ENCODE measurements at places on chromosomes 13 and 19.

GRCh38 chr19:47058621-47059022, 10.2 kb upstream of the TMEM160 start:
- no peaks in the 10 kb centered on the region for H3K27me3 ChIP-seq
- no peak overlapping the region for H3K27ac ChIP-seq
- H3K4me1 ChIP-seq: peaks cover 12% of the 10 kb centered on the region
- no peak for DNase-seq
- peaks cover 3% of the 10 kb centered on the region for H3K36me3 ChIP-seq

DNA sequence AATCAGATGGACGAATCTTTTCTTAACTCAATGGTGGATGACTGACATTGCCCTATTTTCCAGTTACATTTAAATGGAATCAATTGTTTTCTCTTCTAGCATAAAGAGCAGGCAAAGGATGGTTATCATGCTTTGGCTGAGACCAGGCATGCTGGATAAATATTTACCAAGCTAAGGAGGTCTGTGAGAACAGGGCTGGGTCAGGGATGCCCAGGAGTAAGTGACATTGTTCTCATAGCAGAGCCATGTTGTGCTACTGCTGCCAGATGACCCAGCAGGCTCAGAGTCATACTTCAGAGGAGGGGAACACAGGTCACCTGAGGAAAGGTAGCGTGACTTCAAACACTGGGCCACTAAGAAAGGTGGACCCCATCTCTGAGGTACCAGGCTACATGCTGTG, 116.0 kb upstream of the RNF113B start:
- peak overlapping the region; percentile 38 for H3K27ac ChIP-seq
- no peak for DNase-seq
- no peaks in the 10 kb centered on the region for H3K36me3 ChIP-seq
- peaks cover 9% of the 10 kb centered on the region for H3K4me1 ChIP-seq
- no peaks in the 10 kb centered on the region for H3K27me3 ChIP-seq

DNA sequence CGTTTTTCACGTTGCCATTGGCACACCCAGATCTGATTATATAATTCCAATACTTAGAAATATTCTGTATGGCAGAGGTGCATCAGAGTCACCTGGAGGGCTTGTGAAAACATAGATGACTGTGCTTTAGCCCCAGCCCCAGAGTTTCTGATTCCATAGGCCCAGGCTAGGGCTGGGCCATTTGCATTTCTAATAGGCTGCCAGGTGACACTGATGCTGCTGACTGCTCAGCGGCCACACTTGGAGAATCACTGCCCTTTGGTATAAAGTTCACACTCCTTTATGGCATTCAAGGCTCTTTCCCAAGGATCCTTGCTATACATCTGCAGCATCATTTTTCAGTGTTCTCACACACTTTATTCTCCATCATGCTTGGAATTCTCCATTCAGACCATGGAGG, 137.1 kb downstream of the AKAP11 start:
- DNase-seq: no peak
- H3K36me3 ChIP-seq: no peaks in the 10 kb centered on the region
- no peak overlapping the region for H3K4me3 ChIP-seq
- no peaks in the 10 kb centered on the region for H3K27me3 ChIP-seq
- peaks cover 5% of the 10 kb centered on the region for H3K4me1 ChIP-seq

- DNase-seq: no peak
- H3K36me3 ChIP-seq: no peaks in the 10 kb centered on the region
- no peak overlapping the region for H3K27ac ChIP-seq
These were observed 1224.9 kb upstream of the SPRY2 start for GRCh38 chr13:81565849-81566248.

DNA sequence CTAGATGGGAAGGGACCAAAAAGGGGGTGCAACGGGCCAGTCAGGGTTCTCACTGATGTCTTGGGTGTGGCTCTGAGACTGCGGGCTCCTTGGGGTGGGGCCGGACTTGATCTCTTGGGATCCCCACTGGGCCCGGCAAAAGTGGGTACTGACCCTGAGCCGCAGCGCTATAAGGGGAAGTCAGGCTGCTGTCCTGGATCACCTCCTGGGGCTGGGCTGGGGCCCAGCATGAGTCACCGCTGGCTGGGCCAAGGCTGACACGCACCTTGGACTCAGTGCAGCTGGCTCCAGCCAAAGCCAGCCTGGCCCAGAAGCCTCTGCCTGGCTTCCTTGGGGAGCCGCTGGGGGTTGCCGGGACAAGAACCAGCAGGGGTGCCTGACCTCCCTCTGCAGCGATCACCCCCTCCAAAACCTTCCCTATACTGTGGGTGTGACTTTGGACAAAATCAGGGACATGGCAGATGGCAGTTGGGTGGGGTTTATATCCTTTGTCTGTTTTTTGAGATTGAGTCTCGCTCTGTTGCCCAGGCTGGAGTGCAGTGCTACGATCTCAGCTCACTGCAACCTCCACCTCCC, 617 bp upstream of the IQCN start:
- H3K36me3 ChIP-seq: peaks cover 24% of the 10 kb centered on the region
- peak; percentile 92 for DNase-seq
- no peaks in the 10 kb centered on the region for H3K27me3 ChIP-seq
- peak overlapping the region; percentile 34 for H3K4me3 ChIP-seq

- H3K27me3 ChIP-seq: peaks cover 22% of the 10 kb centered on the region
- no peaks in the 10 kb centered on the region for H3K36me3 ChIP-seq
- H3K4me3 ChIP-seq: no peak overlapping the region
- no peak overlapping the region for H3K27ac ChIP-seq
- no peak for DNase-seq
- peaks cover 1% of the 10 kb centered on the region for H3K4me1 ChIP-seq
These were observed 6.6 kb downstream of the ATP7B start for GRCh38 chr13:52004511-52005170.

DNA sequence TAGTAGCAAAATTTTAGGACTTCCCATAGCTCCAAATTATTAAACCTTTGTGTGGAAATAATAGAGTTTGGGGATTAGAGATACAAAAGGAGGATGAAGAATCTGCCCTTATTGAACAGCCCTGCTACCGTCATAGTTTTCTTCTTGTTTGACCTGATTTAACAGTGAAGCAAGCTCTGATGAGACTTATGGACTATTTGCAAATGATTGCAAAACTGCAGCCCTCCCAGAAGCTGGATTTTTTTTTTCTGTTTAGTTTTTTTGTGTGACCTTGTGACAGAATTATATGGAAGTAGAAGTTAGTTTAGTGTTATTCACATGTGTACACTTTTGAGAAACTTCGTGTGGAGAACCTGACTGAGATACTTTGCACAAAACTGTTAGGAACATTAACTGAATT, 267.8 kb downstream of the KCNRG start:
- H3K27ac ChIP-seq: no peak overlapping the region
- H3K4me3 ChIP-seq: no peak overlapping the region
- H3K36me3 ChIP-seq: no peaks in the 10 kb centered on the region
- no peaks in the 10 kb centered on the region for H3K4me1 ChIP-seq
- peak; percentile 25 for DNase-seq
- no peaks in the 10 kb centered on the region for H3K27me3 ChIP-seq

DNA sequence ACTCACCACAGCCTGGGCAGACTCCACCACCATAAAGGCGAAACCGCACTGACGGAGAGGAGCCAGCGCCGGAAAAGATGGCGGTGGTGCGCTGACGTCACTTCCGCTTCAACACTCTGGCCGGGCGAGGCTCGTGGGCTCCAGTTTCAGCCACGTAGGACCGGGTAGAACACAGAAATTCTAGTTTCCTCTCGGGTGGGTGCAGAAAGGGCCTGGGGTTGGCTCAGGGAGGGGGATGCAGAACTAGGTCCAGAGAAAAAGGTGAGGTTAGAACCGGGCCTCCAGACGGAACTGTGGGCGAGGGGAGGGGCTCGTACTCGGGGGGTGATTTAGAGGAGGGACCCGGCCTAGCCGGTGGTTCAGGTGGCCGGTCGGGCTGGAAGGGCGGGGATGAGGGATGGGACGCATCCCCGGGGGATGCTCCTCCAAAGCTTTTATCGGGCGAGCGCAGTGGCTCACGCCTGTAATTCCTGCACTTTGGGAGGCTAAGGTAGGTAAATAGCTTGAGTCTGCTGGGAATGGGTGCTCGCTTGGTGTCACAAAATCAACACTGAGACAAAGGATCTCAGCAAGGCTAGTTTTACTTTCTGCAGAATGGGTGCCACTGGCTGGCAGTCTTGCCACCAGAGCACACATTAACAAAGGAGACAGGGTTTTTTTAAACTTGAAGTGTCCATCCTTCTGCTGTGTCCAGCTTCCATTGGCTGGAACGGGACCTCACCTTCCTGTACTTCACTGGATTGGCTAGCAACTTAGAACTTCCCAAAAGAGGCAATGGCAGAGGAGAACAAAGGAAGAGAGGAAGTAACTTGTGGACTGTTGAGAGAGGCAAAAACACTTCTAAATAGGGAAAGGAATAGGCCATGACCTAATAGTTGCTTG, at the start of gene ZNF561:
Gene ZNF561 (minus strand): TSS at position 77 of the 882 bp plus-strand sequence. CDS start 1,776 bp downstream, outside the sequence.
- H3K4me3 ChIP-seq: peak within 1 kb of the TSS; percentile 96
- peaks cover 6% of the 10 kb centered on the region for H3K4me1 ChIP-seq
- H3K36me3 ChIP-seq: peaks cover 25% of the 10 kb centered on the region

- no peaks in the 10 kb centered on the region for H3K36me3 ChIP-seq
- no peak overlapping the region for H3K27ac ChIP-seq
These were observed 22.3 kb downstream of the ARHGEF18 start for GRCh38 chr19:7371001-7371400.

- no peak for DNase-seq
- H3K27ac ChIP-seq: no peak overlapping the region
- H3K36me3 ChIP-seq: no peaks in the 10 kb centered on the region
- no peaks in the 10 kb centered on the region for H3K27me3 ChIP-seq
- H3K4me3 ChIP-seq: no peak overlapping the region
These were observed 1479.9 kb upstream of the PRR20A start for GRCh38 chr13:55660851-55661250.

Measured in mesenchymal stem cell (in vitro differentiated cells and primary cell).